T-helper 1 cell (primary cell): ENCODE measurements at places on chromosomes 11 and 22.

DNA sequence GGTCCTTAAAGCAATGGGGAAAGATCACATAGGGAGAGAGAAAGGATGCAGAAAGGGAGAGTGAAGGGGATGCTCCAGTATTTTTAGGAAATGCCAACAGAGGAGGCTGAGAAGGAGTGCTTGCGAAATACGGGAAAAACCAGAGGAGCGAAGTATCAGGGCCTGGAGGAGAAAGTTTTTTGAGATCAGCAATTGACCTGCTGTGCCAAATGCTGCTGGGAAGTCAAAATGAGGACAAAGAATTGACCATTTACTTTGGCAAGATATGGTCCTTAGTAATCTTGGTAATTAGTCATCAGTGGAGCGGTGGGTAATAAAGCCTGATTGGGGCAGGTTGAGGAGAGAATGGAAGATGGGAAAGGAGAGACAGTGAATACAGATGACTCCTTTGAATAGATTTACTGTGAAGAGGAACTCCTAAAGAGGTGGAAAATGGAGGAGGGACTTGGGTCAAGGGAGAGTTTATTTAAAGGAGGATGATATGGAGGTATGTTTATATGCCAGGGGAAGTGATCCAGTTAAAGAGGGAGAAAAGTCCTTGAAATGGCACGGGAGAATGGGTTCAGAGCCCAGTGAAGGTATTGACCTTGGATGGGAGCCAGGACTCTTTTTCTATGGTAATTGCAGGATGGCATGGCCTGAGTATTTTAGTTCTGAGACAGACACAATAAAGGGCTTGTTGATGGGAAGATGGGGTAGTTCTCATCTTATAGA lies 111.5 kb downstream of the PKNOX2 start:
- DNase-seq: no peak

GRCh38 chr11:30015725-30016412 lies 961 bp downstream of the KCNA4 start:
- DNase-seq: no peak

- DNase-seq: no peak
Observed at GRCh38 chr11:69419662-69420395, 61.6 kb upstream of the LINC01488 start.

GRCh38 chr22:21665047-21665851 lies 563 bp upstream of the PPIL2 start:
- no peak for DNase-seq

DNA sequence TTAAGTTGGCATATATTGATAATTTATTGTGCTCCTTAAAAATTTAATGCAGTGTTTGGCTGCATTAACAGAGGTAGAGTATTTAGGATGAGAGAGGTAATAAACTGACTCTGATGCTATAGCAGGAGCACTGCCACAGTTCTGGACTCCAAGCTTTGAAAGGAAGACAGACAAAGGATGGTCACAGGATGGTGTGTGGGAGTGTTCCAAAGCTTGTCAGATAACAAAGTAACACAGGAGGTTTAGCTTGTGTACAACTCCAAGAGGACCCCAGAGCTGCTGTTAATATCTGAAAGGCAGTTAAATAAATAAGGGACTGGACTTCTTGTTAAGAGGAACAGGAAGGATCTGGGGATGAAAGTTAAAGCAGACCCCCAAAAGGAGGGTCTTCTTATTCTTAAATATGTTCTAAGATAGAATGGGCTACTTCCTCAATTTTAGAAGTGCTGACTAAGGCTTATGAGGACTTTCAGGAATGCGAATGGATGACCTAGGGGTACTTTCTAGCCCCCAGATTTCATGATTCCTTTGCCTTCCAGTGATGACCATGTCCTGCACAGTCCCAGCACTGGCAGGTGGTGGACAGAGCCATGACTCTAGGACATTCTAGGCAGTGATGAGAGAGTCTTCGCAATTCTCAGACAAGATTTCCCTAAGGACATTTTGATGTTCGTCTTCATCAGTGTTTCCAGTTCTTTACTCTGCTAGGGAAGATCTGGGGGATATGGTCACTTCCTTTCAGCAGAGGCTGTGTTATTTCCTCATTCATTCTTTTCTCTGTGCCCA lies 149.1 kb upstream of the RASSF10 start:
- DNase-seq: no peak

DNA sequence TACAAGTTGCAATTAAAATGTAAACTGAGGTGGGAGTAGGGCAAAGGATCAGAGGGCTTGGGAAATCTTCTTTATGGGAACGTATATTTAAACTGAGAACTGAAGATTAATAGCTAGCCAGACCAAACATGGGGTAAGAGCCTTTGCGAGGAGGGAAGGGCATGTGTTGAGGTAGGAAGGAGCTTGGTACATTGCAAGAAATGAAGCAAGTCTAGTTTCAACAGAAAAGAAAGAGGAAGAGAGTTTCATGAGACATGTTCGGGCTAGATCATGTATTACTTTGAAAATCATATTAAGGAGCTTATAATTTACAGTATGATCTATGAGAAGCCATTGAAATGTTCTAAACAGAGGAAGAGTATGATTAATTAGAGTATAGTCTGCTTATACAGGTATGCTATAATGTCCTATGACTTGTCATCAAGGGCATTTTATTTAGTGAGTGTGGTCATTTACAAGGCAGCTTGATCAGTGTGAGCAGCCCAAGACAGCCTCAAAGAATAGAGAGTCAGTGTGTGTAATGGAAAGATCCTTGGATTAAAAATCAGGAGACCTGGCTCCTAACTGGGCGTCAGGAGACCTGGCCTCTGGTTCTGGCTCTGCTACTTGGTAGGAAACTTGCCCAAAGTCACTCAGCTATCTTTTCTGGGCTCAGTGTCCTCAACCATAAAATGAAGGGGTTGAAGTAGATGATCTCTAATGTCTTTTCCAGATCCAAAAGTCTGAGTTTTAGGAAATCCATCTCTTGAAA lies 10.9 kb downstream of the GAS2 start:
- DNase-seq: no peak

GRCh38 chr11:122746050-122746478 lies 90.5 kb downstream of the UBASH3B start:
- DNase-seq: no peak

DNA sequence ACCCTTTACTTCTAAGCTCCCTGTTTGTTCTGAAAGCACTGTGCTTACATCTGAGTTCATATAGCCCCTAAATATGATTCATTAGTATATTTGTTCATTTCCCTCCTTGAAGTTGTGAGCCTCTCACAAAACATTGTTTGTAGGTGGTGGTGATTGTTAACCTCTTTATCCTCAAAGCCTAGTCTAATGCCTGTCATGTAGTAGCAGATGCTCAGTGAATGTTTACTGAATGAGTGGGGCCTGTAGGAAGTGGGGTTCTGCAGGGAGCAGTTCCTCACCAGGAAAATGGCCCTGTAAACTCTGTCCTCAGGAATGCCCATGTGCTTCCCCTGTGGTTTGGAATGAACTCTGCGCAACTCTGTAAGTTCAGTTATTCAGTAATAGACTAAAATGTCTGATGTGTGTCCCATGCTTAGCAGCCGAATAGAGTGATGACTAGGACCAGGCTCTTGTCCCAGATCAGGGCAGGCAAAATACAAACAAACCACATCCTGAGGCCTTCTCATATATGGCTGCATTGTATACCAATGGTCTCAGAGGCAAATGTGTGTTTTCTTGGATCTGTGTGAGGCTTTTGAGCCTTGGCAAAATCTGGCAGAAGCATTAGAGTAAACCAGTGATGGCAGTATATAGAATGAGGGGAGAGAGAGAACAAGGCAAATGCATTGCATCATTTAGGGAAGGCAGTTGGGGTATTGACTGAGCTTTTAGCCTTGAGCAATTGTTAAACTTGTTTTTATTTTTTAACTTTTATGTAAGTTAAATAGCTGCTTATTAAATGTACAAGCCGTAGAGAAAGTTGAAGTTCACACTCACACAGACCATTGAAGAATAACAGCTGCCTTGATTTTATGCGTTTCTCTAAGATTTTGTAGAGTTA lies 91.4 kb upstream of the BIRC3 start:
- no peak for DNase-seq

GRCh38 chr22:23231471-23232093 lies 51.3 kb downstream of the BCR start:
- no peak for DNase-seq

- DNase-seq: no peak
Observed at GRCh38 chr11:65102142-65103095, 6.4 kb downstream of the VPS51 start.

DNA sequence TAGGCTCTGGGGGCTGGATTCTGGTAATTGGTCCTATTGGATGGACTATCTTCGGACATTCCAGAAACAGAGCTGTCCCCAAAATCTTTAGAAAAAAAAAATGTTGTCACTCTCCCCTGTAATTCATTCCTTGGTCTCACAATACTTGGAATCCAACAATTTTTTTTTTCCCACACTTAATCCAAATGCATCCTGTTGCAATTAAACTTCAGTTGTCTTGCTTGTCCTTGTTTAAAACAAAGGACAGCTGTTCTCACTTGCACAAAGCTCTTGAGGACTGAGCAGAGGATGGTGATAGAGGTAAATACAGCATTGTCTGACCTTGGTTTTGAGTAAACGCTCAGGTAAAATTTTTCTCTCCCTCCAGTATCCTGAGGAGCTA lies 75.3 kb downstream of the SC5D start:
- DNase-seq: no peak

DNA sequence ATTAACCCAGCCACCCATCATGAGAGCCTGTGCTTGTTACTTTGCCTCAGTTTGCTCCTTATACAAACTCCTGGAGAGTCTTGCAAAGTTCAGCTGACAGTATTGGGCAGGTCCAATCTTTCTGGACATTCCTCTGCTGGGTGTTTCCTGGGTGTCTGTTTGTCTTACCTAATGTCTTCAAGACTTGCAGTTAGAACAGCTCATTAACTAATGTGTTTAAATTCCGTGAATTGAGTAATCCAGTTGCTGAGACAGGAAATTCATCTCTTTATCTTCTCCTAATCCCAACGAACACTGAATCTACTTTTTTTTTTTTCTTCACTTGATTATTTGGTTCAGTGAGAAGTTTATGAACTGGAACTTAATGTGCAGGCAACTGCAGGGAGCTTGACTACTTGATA lies 20.6 kb downstream of the BCO2 start:
- no peak for DNase-seq

DNA sequence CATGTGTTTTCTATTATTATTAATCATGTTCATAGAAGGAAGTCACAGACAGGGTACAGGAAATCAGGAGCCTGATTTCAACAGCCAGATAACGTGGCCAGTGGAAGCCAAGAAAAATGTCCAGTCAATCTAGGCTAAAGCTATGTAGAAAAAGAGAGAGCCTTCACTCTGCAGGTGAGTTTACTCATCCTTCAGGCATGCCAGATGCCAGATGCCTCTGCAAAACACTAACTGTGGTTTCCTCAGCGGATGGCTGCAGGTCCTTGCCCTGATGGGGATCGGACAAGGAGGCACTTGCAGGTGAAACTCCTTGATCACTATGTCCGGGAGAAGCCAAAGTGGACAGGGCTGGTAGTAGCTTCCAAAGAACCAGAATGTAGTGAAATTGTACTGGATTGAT lies 962.3 kb upstream of the RAG2 start:
- no peak for DNase-seq

DNA sequence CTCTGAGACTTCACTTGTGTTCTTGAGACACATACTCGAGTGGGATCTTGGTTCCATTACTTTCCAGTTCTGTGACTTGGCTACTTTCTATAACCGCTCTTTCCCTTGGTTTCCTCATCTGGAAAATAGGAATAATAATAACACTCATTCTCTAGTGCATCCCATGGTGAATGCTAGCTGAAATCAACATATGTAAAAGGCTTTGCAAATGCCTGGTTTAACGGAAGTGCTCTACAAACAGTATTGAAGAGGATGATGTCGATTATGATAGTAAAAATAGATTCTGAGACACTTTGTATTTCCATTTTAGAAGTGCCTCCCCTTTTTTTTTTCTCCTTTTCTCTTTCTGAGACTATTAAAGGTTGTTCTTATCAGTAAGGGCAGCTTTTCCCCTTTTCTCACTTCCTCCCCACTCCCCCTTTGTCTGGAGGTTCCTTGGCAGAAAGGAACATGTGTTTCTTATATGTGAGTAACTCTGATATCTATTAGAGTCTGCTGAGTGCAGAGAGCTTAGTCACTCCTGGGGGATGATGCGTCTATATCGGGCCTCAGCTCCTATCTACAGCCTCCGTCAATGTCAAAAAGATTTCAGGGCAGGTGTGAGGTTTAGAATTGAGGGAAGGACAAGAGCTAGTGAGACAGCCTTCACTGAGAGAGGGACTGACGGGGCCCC lies 489.3 kb downstream of the NTM start:
- no peak for DNase-seq

DNA sequence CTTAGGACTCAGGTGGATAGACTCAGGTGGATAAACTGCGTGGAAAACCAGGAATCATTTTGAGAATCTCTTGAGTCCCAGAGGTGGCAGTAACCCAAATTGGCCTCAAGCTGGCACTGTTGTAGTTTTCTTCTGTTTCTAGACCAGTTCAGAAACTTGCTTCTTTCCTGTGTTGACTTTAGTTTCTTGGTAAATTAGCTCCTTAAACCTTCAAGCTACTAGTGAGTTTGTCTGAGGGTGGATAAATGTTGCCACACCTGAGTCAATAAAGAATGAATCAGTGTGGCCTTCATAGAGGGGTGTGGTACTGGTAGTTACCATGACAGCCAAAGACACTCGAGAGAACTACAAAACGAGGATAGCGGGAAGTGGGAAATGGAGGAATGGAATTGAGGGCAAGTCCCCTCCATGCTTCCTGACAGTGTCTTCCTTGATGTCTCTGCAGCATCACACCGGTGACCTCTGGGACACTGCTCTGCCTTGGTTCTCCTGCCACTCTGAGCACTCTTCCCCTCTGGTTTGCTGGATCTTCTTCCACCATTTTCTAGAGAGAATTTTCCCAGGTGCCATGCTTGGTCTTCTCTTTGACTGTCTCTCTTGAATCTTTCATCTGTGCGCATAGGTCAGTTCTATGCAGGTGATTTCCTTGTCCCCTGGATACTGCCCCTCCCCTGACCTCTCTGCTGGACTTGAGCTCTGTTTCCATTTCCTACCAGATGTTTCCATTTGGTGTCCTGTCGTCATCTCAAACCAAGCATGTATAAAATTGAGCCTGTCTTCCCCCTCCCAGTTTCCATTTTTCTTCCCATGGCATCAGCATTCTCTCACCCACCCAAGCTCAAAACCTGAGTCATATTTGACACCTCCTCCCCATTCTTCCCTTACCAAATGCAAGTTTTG lies 7.2 kb downstream of the POLD4 start:
- no peak for DNase-seq

DNA sequence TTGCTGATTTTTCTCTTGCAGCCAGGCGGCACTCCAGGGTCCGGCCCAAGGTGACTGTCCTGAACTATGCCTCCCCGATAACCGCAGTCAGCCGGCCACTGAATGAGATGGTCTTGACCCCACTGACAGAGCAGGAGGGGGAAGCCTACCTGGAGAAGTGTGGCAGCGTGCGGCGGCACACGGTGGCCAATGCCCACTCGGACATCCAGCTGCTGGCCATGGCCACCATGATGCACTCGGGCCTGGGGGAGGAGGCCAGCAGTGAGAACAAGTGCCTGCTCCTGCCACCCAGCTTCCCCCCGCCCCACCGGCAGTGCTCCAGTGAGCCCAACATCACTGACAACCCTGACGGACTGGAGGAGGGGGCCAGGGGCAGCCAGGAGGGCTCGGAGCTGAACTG lies 47.8 kb downstream of the TRAF6 start:
- DNase-seq: no peak
